Activated CD4-positive, alpha-beta T cell treated with anti-CD3 and anti-CD28 coated beads, Interleukin-2, amount 50 U/mL, for 48 hours (primary cell): ENCODE measurements at places on chromosomes 3 and 15.

GRCh38 chr15:92899601-92899947, 550 bp upstream of the CHD2 start:
- DNase-seq = no peak

DNA sequence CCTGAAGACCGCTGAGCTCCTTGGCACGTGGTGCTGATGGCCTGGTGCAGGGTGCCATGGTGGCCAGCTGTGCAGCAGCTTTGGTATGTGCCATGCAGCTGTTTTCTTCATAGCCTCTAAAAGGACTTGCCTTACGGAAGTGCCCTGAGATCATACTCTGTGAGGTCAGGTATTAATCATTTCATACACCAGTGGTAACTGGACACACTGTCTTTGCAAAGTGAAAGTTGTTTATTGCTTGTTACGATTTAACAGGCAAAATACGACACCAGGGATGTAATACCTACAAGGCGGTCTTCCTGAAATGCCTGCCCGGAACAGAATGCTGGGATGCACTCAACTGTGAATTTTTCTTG, 184.6 kb downstream of the ATP10A start:
- no peak for DNase-seq

DNA sequence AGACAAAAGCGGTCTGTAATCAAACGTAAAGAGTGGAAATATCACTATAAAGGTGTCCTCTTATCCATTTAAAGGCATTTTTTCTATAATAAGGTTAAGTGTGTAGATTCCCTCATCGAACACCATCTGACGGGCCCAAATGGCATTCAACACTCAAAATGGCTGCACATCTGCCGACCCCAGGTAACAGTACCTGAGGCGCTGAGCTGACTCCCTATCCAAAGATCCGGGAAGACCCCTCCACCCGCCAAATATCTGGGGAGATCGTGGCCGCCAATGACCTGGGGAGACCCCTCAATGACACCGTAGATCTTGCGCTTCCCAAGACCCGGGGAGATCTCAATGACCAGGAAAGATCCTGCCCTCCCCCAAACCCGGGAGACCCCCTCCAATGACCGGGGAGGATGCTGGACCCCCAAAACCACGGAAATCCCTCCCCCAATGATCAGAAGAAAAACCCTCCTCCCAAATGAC, 476 bp downstream of the IP6K2 start:
- peak; percentile 19 for DNase-seq

DNA sequence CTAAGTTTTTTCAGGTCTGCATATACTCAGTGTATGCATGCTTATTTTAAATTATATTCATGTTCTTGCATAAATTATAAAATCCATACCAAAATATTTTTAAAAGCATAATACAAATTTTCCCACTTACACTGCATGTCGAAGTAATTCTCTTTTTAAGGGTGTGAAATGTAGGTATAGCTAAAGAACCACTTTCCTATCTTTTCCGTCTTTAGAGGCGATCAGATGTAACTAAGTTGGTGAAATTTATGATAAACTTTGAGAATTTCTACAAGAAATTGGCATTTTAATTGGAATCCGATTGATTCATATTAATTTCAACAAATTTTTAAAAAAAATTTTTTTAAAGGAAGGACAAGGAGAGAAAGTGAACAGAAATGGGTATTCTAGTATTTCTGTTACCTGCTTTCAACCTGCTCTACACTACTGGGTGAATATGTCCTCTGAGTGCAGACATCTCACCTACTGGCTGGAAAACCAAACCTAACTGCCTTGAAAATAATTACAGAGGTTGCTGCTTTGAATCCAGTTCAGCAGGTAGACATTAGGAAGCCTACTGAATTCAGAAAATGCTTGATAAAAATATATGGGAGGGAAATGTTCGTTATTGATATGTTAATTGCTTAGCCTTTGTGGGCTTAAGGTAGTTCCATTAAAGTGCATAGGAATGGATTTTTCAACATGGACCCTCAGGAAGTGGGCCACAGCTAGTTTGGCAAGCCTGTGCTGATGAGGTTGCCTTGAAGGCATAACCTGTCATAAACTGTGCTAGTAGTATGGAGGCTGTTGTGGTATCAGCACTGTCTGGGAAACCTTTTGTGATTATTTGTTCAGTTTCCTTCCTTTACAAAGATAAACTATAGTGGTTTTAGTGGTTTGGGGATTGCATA, 5.1 kb downstream of the TRIM71 start:
- no peak for DNase-seq

DNA sequence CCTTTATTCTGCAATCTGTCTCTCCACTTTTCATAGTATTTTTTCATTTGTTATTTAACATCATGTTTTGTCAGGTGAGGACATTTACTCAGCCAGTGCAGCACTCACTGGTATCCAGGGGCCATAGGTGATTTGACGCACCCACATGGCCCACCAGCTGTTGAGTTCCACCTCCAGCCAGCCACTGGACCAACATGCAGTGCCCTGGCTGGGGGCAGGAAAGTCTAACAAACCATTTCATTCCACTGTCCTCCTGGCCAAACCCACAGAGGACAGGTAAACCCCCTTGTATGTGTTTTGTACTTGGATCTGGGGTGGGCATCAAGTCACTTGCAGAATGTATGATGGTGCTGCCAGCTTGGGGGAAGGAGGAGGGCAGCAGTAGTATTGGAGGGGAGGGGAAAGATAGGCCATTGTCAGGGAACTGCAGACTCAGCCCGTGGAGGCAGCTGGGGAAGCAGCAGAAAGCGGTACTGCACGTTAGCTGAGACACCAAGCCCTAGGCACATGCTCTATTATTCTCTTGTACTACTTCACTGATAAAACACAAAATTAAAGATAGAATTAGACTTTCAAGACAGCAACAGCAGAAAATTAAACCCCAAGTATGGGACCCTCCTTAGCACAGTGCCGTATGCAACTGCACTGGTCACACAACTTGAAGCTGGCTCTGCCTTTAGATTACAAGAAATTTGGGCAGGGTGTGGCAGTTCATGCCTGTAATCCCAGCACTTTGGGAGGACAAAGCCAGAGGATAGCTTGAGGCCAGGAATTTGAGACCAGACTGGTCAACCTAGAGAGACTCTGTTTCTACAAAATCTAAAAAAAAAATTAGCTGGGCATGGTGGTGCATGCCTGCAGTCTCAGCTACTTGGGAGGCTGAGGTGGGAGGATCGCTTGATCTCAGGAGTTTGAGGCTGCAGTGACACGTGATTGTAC, 15.4 kb upstream of the RPL24 start:
- DNase-seq = no peak

- DNase-seq = no peak
Observed at GRCh38 chr3:8298021-8298954, 203.3 kb upstream of the LMCD1 start.

DNA sequence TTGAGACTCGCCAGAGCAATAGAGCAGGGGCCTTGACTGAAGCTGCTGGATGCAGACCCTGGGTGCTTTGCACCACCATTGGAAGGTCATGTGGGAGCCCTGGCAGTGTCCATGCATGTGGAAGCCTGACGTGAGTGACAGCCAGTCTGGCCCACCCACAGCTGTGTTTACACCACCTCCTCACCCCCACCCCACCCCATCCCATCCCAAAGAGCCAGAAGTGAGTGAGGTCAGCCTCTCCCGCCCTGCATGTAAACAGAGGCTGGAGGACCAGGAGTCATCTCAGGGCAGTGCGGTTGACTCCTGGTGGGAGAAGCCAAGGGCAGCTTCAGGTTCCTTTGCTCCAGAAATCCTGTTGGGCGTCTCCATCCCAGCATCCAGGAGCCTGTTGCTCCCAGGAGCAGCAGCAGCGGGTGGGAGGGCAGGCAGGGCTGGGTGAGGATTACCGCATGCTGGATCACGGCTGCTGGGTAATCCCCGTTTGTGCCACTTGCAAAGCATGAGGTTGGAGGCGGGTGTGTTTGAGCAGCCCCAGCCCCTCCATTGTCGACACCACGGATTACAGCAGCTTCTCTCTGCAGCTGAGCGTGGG, 44.6 kb downstream of the CORO2B start:
- DNase-seq = no peak

DNA sequence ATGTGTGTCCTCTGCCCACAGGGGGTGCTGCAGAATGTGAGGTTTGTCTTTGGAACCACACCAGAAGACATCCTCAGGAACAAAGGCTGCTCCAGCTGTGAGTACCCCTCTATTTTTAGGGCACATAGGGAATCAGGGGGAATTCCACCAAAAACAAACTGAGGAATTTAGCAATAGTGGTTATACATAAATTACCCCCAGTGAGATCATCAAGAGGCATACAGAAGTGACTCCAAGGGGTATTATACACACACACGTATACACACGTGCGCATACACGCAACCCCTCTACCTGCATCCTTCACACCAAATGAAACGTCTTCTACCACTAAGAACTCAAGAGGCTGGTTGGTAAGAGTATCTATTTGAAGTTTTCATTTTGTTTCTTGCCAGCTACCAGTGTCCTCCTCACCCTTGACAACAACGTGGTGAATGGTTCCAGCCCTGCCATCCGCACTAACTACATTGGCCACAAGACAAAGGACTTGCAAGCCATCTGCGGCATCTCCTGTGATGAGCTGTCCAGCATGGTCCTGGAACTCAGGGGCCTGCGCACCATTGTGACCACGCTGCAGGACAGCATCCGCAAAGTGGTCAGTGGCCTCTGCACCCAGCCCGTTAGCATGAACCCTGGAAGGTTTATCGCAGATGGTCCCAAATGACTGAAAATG, 2.9 kb downstream of the THBS1 start:
- peak; percentile 41 for DNase-seq

DNA sequence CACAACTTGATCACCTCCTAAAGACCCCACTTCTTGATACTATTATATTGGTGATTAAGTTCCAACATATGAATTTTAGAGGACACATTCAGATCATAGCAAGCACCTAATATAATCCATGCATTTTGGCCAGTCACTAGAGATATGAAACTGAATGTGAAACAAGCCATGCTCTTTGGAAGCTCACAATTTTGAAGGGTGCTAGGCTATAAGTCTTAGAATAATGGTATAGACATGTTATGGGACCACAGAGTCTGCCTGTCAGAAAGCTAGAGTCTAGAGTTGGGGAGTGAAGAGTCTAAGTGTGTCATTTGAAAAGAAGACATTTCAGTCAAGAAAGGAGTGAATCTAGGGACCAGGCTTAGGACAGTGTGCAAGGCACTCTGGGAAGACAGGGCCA, 186.4 kb upstream of the SLC24A5 start:
- DNase-seq = no peak

DNA sequence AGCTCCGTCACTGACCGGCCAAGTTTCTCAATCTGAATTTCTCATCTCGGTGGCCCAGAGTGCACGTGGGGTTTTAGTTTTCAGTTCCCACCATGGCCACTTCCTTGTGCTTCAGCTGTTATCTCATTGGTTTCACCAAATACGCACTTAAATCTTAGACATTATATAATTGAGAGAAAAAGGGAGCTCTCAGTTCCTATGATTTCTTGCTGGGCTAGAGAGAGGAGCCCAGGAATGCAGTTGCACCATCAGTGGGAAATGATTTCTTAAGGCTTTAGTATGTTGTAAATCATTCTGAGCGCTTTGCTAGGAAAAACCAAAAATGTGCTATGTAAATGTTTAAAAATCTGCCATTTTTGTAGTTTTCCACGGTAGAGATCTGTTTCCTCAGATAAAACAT, 53.2 kb downstream of the OXNAD1 start:
- DNase-seq = no peak

GRCh38 chr3:8503871-8504610, 2.4 kb downstream of the LMCD1 start:
- peak; percentile 21 for DNase-seq

DNA sequence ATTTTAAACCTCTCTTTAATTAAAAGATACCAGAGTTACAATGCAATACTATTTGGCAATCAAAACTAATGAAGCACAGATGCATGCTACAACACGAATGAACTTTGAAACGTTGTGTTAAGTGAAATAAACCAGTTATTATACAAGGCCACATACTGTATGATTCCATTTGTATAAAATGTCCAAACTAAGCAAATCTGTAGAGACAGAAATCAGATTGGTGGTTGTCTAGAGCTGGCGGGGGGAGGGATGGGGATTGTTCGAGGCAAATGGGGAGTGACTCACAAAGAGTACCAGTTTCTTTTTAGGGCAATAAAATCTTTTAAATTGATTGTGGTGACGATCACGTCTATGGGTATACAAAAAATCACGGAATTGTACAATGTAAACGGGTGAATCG, 677.0 kb downstream of the NTRK3 start:
- DNase-seq = no peak

DNA sequence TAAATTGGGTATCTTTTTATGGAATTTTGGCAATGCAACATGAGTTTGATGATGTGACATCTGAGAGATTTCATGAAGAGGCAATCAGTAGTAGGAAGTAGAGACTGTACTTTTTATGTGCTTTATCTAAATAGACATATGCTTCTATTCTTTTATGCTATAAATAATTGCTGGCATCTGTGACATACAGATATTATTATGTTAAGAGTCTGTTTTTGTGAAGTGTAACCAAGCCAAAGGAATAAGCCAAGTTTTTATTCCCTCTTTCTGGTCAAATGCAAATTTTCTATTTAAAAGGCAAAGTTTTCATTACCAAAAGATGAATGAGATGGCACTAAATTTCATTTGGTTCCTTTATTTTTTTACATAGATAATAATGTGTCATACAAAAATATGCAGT, 32.4 kb downstream of the PYDC2 start:
- DNase-seq = no peak

DNA sequence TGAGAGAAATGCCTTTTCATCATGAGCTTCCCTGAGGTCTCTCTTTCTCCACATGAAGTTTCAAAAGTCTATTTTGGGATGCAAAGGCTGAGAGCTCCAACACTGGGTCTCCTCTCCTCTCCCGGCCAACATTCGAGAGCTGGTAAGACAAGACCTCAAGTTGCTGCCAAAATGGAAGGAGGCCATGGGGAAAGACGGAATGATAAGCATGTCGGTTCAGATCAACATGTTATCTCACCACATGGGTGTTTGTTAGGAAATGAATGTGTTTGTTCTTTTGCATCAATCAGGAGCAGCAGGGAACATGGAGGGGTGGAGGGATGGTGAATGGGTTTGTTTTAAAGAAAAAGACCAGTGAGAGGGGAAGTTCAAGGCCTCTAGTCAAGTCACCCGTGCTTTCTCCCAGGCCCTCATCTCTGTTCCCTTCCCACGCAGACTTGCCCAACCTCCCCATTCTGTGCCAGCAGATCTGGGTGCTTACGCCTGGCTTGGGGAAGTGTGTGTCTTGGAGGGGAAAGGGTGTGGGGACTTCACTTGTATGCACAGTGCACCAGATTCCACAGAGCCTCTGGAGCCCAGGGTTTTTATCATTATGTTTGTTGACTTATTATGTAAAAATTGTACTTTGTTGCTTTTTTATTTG, 23.5 kb upstream of the ATP10A start:
- no peak for DNase-seq

GRCh38 chr3:149454746-149455145, 19.8 kb upstream of the TM4SF4 start:
- no peak for DNase-seq

- DNase-seq = no peak
Observed at GRCh38 chr3:66655044-66655443, 154.2 kb upstream of the LRIG1 start.

- DNase-seq = no peak
Observed at GRCh38 chr3:26624209-26624765, 1.7 kb downstream of the LRRC3B start.

GRCh38 chr15:76303909-76304308, 7.4 kb downstream of the ETFA start:
- no peak for DNase-seq

- no peak for DNase-seq
Observed at GRCh38 chr3:18890449-18890848, 257.9 kb upstream of the KCNH8 start.
